ENCODE measurements at places on chromosomes 5 and 9.
A peak's percentile ranks its signal among the peaks of the same experiment; 100 is the strongest.

DNA sequence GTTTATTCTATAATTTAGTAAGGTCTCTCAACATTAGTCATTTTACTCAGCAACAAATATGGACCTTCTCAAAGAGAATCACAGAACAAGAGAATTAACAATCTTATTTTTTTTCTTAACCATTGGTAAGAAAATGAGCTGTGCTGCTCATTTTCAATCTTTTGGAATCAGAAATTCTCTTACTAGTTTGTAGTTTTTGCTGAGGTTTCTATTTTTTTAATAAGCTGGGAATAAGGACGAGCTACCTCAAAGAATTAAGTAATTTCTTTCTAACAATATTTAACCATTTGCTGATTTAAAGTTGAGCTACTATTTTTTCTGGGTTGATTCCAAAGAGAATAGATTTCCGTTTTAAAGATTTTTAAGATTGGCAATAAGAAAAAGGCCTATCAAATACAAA, 44.2 kb downstream of the PLGRKT start:
- no peak for DNase-seq

- no peak for DNase-seq
Observed at GRCh38 chr5:57836921-57837320, 354.3 kb upstream of the ACTBL2 start.

- DNase-seq = no peak
Observed at GRCh38 chr9:127500399-127500798, 49.1 kb downstream of the LRSAM1 start.

- no peak for DNase-seq
Observed at GRCh38 chr5:156126716-156127115, 200.2 kb upstream of the SGCD start.

DNA sequence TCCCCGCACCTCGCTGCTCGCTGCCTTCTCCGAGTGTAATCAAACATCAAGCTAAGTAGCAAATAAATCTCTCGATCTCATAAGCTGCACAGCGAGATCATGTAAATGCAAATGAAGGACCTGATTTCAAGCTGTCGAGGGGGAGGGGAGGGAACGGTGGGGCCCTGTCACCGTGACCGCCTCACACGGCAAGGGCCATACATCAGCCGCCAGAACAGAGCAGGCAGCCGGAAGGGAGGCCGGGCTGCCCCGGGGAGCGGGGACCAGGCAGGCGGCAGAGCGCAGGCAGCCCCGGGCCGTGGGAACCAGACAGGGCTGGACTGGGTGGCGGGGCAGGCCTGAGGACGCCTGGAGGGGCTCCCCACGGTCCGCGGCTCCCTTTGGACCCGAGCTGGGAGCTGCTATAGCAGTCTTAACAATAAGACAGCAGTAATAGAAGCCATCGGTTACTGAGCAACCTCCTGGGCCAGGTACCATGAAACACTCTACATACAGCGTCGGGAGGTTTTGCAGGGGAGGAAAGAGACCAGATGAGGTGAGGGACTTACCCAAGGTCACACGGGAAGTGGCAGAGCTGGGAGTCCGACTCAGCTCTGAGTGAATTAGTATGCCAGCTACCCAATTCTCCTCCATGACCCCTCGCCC, 76.8 kb downstream of the CFAP77 start:
- DNase-seq = no peak

DNA sequence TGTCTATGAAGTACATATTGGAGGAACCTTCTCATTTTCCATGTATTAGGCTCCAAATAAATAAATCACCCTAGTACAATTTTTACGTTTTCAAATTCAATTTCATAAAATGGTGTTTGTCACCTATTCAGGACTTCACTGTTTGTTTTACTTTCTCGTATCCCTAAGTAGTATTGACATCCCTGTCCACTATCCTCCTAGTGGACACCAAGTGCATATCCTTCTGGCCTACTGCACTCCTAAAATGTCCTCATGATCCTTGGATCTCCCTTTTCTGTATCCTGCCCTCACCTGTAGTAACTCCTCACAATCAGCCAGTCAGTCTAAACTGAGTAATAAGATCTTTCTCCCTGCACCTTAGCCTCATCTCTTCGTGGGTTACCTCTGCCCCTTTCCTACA, 539.9 kb downstream of the DMRTA1 start:
- DNase-seq = no peak

GRCh38 chr9:115482747-115483146, 364.8 kb upstream of the TNC start:
- DNase-seq = no peak

DNA sequence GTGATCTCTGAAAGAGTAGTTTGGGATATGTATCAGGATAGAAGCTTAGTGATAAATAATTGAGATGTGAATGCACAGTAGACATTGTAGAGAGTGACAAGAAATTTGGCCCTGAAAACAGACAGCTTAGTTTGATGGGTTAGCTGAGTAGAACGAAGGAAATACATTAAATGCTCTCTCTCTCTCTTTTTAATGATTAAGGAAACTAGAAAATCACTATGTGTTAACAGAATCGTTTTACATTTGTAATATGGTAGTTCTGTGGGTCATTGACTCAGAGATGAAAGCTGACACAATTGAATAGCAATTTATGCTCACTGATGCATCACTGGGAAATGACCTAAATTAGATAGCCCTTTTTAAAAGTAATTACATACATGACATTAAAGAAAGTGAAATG, 739.8 kb upstream of the PTPRD start:
- no peak for DNase-seq

GRCh38 chr9:33166231-33167083, 679 bp downstream of the B4GALT1 start:
- DNase-seq = peak; percentile 46

- no peak for DNase-seq
Observed at GRCh38 chr5:85388770-85389169, 1004.1 kb upstream of the EDIL3 start.

- DNase-seq = no peak
Observed at GRCh38 chr5:168409591-168410458, 76.4 kb upstream of the RARS1 start.

DNA sequence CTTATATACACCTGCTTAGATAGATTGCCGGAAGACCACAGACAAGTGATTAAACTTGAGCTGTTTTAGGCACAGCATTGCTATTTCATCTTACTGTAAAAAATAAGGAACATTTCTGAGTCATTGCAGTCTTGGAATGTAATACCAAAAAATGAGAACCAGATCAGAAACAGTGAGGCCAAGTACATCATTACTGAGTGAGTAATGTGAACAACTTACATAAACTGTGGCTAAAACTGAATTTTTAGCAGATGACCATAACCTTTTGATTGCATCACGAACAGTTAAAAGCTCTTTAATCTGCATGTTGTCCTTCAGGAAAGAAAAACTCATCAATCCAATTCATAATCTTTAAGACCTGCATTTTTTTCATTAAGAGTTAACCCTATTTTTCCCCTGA, 157.1 kb upstream of the FGF10 start:
- no peak for DNase-seq

DNA sequence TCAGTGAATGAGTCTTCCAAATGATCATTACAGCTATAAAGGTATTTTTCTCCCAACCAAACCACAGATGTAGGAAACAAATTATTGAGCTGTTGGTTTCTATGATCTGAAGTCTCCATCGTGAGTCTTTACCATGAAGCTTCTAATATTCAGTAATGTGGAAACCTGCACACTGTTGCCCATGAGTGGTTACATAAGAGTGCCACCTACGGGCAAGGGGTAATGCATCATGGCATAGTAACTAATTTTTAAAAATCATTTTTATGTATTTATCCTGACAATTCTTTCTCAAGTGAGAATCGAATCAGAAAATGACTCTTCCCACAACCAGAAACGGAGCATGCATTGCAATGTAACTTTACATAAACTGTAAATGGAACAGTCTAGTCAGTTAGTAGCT, 282.5 kb upstream of the SMARCA2 start:
- DNase-seq = no peak

DNA sequence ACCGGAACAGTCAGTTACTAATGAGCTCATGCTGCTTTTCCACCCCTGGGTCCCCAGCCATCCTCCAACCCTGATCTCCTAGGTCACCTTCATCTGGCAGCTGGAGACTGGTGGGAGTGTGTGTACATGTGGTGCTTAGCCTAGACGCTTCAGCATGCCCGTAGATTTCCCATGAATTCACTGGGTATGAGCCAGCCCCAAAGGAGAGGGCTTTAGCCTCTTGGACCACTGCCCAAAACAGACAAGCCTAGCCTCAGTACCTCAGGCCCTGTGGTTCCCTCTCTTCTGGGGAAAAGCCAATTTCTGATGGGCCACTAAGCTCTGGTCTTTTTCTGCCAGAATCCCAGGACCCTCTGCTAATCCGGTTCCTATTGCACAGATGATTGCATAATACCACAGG, 48.0 kb upstream of the ASTN2 start:
- no peak for DNase-seq

DNA sequence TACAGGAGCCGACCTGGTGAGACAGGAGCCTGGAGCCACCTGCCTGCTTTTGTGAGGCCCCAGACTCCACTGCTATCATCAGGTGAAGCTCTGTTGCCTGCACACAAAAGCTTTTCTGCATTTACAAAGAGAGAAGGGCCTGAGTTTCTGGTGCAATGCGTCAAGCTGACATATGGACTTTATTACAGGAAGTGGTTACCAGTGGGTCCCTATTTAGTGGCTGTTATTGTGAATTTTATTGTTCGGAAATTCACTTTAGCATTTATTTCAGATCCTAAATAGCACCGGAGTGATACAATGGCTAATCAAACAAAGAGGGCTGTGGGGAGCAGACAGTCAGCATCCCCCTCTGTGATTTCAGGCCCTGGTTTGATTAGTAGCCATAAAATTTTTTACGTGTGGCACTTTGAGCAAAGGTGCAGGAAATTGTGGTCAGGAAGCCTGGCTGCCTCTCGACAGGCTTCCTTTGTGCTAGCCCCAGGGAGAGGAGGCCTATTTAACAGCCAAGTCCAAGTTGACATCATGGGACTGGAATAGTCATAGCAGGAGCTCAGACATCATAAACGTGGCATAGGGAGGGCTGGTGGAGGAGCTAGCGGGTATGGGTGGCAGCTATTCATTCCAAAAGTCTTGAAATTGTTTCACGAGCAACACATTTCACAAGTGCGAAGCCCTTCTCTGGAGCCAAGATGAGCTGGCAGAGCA, 8.4 kb downstream of the TGFBI start:
- DNase-seq = no peak

DNA sequence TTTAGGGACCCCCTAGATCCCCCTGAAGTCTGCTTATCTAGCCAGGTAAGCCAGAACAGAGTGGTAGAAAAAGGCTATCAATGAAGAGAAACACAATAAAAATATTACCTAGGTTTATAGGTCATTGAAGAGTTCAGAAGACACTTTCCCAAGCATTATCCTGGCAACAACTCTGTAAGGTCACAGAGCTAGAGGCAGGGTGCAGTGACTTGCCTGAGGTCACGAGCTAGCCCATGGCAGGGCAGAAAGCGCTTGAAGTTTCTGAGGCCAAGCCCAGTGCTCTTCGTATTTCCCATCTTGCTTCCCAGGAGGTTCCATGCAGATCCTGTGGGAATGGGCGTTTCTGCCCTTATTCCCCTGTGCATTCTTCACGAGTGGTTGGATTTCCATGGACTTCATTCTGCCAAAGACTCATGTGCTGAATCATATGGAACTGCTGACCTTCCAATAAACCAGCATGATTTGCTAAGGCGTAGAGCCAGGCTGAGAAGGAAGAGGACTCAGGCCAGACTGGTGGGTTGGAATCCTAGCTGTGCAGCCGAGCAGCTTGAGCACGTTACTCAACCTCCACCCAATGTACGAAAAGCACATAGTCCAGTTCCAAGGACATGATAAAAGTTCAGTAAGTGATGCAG, 22.1 kb downstream of the TRMO start:
- DNase-seq = no peak

DNA sequence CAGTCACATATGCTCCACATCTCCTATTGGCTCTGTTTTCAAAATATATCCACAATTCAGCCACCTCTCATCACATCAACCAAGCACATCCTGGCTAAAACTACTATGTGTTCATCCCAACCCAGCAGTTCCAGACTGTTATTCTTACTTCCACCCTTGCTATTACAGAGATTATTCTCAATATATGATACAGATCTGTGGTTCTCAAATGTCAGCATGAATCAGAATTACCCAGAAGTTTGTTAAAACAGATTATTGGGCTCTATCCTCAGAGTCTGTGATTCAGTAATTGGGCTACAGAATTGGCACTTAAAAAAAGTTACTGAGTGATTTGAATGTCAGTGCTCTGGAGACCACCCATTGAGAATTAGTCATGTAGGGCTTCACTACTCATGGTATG, 78.8 kb upstream of the IZUMO3 start:
- no peak for DNase-seq

GRCh38 chr5:90657030-90657429, 98.4 kb downstream of the ADGRV1 start:
- no peak for DNase-seq

DNA sequence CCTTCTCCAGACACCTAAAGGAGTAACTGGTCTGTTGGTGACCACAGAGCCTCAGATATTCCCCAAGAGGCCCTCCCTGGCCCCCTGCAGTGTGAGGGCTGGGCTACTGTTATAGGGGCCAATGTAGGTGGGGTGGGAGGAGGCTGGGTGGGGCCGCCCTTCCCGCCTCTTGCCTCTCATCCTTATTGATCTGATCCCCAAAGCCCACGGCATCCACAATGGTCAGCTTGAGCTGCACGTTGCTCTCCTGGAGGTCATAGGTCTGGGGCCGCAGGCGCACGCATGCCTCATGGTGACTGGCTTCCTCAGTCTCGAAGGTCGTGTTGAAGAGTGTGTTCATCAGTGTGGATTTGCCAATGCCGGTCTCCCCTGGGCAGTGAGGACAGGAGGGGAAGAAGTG, 13.0 kb downstream of the SEPTIN8 start:
- DNase-seq = no peak

DNA sequence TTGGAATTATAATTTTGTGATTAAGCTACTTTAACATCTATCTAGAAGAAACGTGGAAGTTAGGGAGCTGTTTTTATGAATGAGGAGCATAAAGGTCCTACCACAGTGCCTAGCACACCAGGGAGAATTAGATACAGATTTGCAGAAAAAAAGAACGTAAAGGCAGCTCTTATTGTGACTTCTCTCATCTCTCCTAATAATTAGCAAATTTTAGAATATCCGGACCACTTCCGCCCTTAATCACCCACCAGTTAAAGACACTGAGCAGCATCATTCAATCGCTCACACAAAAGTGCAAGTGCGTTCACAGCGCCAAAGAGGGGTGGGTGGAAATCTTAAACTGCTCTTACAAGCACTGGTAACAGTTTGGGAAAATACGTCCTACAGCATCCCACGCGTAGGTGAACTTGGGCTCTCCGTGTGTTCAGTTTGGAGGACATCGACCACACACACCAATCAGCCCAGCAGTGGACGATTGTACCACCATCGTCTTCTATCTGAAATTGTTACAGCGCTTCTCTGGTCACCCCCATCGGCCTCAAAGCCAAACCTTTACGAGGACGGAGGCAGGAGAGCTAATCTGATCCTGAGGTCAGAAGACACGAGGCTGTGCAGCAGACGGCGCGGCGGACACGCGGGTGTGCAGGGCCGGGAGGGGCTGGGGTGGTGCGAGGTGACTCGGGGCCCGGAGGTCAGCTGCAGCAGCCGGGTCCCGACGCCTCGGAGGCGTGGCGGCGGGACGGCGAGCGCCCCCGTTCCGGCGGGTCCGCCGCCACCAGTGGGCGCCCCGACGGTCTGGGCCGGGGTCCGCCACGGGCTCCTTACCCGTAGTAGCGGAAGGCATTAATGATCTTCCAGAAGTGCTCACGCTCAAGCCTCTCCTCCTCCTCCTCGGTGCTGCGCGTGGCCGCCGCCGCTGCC, 646 bp downstream of the CARNMT1 start:
- peak; percentile 50 for DNase-seq

GRCh38 chr5:76470976-76471375, 67.9 kb downstream of the IQGAP2 start:
- no peak for DNase-seq

All from HuH-7.5 (cell line).